Ovary (tissue), 10 donors: ENCODE measurements at places on chromosomes 1 and 21. TPM values are rescaled to one million over a fixed set of nuclear protein-coding genes. Genes with fewer than 3 reads are reported as not detected.

DNA sequence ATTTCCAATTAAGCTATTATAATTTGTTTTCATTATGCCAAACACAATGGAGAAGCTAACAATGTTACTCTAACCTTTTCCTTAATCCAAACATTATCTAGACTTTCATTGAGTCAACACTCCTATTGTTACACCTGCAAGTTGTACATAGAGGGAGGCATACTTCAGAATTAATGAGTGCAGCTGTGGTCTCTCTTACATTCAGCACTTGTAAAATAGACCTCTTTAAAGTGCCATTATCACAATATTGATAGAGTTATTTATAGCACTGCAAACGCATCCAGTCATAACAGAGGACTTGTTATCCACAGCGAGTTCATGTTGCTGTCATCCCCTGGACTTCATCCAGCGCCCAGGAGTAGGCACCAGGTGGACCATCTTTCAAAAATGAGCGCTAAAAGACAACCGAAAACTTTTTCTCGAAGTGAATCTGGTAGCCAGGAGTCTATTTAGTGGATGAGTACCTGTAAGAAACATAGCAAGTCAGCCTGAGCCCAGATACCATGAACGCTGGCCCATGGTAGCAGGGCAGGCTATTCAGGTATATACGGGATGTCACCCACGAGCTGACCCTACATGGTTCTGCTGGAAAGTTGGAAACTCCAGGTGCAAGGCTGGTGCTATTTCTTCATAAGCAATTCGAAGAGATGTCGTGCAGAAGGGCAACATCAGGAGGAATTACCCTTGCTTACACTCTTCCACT lies 70.6 kb upstream of the NFIA start:
- DNase-seq = no peak

The KAZN gene
- total RNA-seq = 18.2 TPM

The LCE1F gene
- not detected for total RNA-seq

The LRRC40 gene
- 13.5 TPM for total RNA-seq

The FCRL1 gene
- not detected for total RNA-seq

GRCh38 chr1:18606443-18607288 lies 24.0 kb upstream of the PAX7 start:
- DNase-seq = no peak

The CD5L gene
- not detected for total RNA-seq

GRCh38 chr1:28718586-28719331 lies 18.0 kb upstream of the YTHDF2 start:
- DNase-seq = no peak

The GBP4 gene
- total RNA-seq = 9.8 TPM

The ZBED6 gene
- 19.9 TPM for total RNA-seq

DNA sequence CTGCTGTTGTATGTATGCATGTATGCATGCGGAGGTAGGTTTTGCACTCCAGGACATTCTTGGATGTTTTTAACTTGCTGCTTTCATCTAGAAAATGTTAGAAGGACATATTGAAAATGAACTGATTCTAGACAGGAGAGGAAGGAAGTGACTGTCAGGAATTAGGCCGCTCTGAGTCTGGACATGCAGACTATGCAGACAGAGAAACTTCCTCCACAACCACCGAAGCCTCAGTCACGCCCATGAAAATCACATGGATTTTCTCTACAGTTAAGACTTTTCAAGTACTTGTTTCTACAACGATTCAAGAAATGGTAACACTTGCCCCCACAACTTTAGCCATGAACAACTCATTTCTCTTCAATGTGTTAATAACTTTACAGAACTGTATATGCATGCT lies 211.1 kb downstream of the SMYD3 start:
- DNase-seq = no peak
